ENCODE measurements at places on chromosomes 6 and 20. TPM values are rescaled to one million over a fixed set of nuclear protein-coding genes. Genes with fewer than 3 reads are reported as not detected.

DNA sequence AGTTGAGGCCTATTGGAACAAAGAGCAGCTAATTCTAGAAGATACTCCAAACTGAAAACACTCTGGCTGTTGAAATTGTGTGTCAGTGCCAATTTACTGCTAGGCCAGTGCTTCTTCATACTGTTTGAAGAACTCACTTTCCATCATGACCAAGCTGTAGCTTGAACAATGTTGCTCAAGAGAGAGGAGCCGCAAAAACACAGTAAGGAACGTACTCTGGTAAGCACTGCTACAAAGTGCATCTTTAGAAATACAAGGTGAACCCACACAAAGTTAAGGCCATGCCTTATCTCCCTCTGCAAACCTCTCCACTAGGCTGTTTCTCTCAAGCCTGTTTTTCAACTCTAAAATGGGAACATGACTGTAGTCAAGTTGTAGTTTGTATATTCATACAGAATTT is 74.5 kb upstream of the TULP1 start:
- no peaks in the 10 kb centered on the region for H3K27me3 ChIP-seq
- no peaks in the 10 kb centered on the region for H3K36me3 ChIP-seq
- no peak for DNase-seq
- no peak overlapping the region for H3K4me3 ChIP-seq
- no peaks in the 10 kb centered on the region for H3K4me1 ChIP-seq

Gene WFDC10B
- total RNA-seq, result not detected

Gene TCP11
- total RNA-seq, result not detected

Gene ZNF831
- not detected for total RNA-seq

Gene MTFR2
- total RNA-seq, result 1.3 TPM

Gene SOX4
- 94.9 TPM for total RNA-seq

Gene IPCEF1
- 0.16 TPM for total RNA-seq

Gene TRIM15
- total RNA-seq, result not detected

Measured in astrocyte (in vitro differentiated cells and primary cell).